Muscle of back (tissue), 13 donors: ENCODE measurements at places on chromosomes 1 and 21. TPM values are rescaled to one million over a fixed set of nuclear protein-coding genes. Genes with fewer than 3 reads are reported as not detected.

The KCNH1 gene
- polyA plus RNA-seq = 0.25 TPM

GRCh38 chr1:61404597-61405376 is 320.2 kb downstream of the TM2D1 start:
- DNase-seq = no peak

DNA sequence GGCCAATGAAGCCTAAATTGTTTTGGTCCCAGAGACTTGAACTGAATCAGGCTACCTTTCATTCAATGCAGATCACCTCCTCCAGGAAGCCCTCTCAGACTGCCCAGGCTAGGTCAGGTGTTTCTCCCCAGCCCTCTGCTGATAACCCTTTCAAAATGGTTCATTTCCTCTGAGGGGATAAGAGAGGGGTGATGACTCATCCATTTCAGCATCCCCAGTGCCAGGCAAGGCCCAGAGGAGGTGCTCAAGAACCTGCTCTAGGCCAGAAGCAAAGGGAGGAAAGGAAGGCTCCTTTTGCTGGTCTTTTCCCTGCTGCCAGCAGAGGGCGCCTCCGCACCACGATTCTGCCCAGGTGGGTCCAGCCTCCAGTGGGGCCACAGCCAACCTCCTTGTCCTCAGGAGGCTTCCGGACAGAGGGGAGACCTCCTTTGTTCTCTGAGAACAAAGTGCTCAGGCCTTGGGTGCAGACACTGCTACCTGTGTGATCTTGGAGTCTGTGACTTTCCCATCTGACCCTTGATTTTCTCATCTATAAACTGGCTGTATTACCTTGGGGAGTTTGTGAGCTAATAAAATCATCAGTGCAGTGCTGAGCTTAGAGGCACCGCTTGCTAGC is 45.3 kb upstream of the ARHGEF10L start:
- DNase-seq = peak; percentile 28

GRCh38 chr1:151635479-151636072 is 23.7 kb downstream of the SNX27 start:
- no peak for DNase-seq

GRCh38 chr1:153024413-153024812 is 6.6 kb upstream of the SPRR1B start:
- no peak for DNase-seq
